ENCODE measurements at places on chromosomes 11 and 22.

DNA sequence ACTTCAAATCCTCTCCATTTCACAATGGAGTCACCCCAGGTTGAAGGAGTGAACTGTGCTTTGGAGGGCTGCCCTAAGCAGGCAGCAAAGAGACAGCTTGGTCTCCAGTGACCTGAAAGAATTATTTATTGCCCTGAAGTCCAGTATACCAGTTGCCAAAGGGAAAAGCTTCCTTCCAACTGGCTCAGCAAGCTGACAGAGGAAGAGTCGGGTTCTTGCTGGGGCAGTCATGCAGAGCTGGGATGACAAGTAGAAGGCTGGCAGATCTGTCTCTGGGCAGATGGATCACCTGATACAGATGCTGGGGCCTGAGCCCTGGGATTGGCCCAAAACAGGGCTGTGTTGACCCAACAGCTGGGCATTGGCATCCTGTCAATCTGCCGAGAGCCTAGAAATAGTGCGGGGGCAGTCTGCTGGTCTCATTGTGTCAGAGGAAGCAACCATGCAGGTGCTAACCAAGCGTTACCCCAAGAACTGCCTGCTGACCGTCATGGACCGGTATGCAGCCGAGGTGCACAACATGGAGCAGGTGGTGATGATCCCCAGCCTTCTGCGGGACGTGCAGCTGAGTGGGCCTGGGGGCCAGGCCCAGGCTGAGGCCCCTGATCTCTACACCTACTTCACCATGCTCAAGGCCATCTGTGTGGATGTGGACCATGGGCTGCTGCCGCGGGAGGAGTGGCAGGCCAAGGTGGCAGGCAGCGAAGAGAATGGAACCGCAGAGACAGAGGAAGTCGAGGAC, at the start of gene THRSP:
Gene THRSP, plus strand, starts transcription at position 422 of the 742 bp plus-strand sequence. Its CDS starts 21 bp downstream, at position 443.
- no peak for DNase-seq

DNA sequence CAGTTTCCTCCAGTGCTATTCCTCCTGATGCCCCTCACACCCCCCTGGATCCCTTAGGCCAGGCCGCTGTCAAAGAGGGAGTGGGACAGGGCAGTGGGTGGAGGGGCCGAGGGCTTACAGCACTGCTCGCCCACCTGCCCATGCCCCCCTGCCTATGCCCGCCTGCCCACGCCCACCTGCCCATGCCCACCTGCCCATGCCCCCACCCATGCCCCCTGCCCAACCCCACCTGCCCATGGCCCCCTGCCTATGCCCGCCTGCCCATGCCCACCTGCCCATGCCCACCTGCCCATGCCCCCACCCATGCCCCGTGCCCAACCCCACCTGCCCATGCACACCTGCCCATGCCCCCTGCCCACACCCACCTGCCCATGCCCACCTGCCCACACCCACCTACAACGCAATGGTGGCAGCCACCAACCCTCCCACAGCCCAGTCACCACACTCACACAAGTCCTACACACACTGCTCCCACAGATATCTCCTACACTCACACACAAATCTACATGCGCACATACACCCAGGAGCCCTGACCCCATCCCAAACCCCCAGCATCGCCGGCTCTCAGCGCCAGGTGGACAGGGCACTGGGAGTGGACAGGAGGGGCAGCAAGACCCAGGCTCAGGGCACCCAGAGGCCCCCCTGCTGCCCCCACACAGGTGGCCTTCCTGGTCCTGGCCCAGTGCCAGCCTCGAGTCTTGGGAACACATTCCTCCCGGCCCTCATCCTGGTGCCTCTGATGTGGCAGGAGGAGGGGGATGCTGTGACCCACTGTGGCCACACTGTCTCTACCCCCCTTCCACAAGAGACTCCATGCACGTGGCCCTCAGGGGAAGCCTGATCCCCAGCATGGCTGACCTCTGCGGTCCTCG, 61.8 kb downstream of the CYTH4 start:
- no peak for DNase-seq

DNA sequence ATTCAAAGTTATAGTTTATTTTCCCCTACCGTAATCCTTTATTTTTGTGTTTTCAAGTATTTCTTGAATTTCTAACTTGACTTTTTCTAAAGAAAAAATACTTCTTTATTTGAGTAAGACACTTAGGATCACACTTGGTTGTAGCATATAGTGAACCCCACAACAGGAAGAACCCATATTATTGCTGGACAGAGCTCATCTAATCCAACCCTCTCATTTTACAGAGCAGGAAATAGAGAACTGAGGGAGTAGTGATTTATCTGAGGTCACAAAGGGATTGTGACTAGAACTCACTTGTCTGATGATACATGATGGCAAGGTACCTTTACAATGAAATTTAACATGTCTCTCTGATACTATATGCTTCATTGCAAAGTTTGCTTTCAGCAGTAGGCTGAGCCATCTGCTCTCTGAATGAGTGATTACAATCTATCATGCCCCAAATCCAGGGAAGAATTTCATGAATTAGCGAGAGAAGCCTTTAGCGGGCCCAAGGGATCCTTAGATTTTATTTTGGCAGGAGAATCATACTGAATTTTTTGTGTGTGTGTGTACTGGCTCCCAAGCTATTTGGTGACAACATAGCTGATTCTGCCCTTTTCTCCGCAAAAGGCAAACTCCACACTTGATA, 9.8 kb downstream of the SLC17A6 start:
- no peak for DNase-seq

GRCh38 chr22:48828688-48829087, 999.0 kb downstream of the BRD1 start:
- DNase-seq: no peak

- DNase-seq: no peak
These were observed 25.4 kb upstream of the GRAMD1B start for GRCh38 chr11:123404676-123405075.

- DNase-seq: no peak
These were observed 76.2 kb upstream of the GDPD4 start for GRCh38 chr11:77377734-77378133.
